ENCODE measurements at places on chromosomes 12 and 14.

- H3K36me3 ChIP-seq = no peaks in the 10 kb centered on the region
- no peaks in the 10 kb centered on the region for H3K4me1 ChIP-seq
- H3K27ac ChIP-seq = no peak overlapping the region
- no peak overlapping the region for H3K4me3 ChIP-seq
These were observed 43.6 kb downstream of the FSCB start for GRCh38 chr14:44463356-44464004.

DNA sequence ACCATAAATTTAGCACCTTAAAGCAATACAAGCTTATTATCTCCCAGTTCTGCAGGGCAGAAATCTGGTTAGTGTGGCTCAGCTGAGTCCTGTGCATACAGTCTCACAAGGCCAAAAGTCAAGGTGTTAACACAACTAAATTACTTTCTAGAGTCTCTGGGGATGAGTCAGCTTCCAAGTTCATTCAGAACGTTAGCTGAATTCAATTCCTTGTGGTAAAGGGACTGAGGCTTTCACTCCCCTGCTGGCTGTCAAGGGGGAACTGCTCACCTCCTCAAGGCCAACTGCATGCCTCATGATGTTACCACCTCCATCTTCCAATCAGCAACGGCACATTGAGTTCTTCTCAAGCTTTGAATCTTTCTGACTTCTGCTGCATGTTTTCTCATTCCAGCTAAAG is 27.6 kb downstream of the EML5 start:
- H3K4me1 ChIP-seq = no peaks in the 10 kb centered on the region
- no peaks in the 10 kb centered on the region for H3K36me3 ChIP-seq
- no peak overlapping the region for H3K27ac ChIP-seq

DNA sequence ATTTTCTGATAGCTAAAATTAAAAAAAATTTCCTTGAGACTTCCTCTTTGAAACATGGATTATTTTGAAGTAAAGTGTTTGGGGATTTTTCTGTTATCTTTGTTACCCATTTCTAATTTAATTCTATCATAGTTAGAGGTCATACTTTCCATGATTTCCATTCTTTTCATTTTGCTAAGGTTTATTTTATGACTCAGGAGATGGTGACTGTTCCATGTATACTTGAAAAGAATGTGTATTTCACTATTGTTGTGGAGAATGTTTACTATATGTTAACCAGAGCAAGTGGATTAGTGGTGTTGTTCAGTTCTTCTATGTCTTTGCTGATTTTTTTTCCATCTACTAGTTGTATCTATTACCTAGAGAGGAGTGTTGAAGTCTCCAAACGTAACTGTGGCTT is 250.5 kb upstream of the PELI2 start:
- no peak for DNase-seq
- H3K27ac ChIP-seq = no peak overlapping the region
- H3K4me3 ChIP-seq = no peak overlapping the region

- no peak for DNase-seq
- H3K27ac ChIP-seq = no peak overlapping the region
- peaks cover 12% of the 10 kb centered on the region for H3K27me3 ChIP-seq
- no peaks in the 10 kb centered on the region for H3K4me1 ChIP-seq
These were observed 63.1 kb downstream of the TNFAIP2 start for GRCh38 chr14:103186241-103186822.

GRCh38 chr12:47717046-47717442 is 8.2 kb downstream of the ENDOU start:
- H3K27me3 ChIP-seq = no peaks in the 10 kb centered on the region
- peak overlapping the region; percentile 79 for H3K27ac ChIP-seq

- no peak overlapping the region for H3K27ac ChIP-seq
- H3K4me3 ChIP-seq = no peak overlapping the region
- peaks cover 85% of the 10 kb centered on the region for H3K27me3 ChIP-seq
- no peak for DNase-seq
- peaks cover 4% of the 10 kb centered on the region for H3K4me1 ChIP-seq
These were observed 128.0 kb downstream of the NDUFA12 start for GRCh38 chr12:94875525-94875924.

Data from left lung (tissue), 14 donors.